ENCODE measurements at places on chromosomes 1 and 21.
A peak's percentile ranks its signal among the peaks of the same experiment; 100 is the strongest.

DNA sequence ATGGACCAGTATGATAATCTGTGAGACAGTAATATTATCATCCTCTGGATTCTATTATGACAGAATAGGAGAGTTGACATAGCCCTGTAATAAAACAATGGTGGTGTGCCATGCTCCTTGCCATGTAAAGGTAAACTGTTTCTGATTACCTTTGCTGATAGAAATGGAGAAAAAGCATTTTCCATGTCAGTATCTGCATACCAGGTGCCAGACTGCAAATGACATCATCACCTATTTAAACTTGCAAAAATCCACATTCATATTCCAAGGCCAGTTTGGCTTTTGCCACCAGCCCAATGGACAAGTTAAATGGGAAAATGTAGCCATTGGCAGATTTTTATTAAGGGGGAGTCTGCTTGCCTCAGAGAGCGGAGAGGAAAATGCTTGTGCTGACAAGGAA is 23.9 kb upstream of the ABCD3 start:
- no peaks in the 10 kb centered on the region for H3K27me3 ChIP-seq
- no peak overlapping the region for H3K27ac ChIP-seq
- no peak overlapping the region for H3K4me3 ChIP-seq
- H3K36me3 ChIP-seq: no peaks in the 10 kb centered on the region
- DNase-seq: no peak
- H3K4me1 ChIP-seq: peaks cover 18% of the 10 kb centered on the region

- no peak for DNase-seq
- H3K4me3 ChIP-seq: peak overlapping the region; percentile 89
- H3K4me1 ChIP-seq: peaks cover 7% of the 10 kb centered on the region
- peak overlapping the region; percentile 82 for H3K27ac ChIP-seq
- H3K27me3 ChIP-seq: peaks cover 21% of the 10 kb centered on the region
Measured at GRCh38 chr1:15152318-15153183, 996 bp upstream of the TMEM51 start.

- DNase-seq: no peak
- no peak overlapping the region for H3K4me3 ChIP-seq
- no peaks in the 10 kb centered on the region for H3K4me1 ChIP-seq
- peaks cover 1% of the 10 kb centered on the region for H3K27me3 ChIP-seq
- no peaks in the 10 kb centered on the region for H3K36me3 ChIP-seq
Measured at GRCh38 chr1:209355415-209355814, 228.1 kb upstream of the CAMK1G start.

- peaks cover 22% of the 10 kb centered on the region for H3K27me3 ChIP-seq
- peaks cover 36% of the 10 kb centered on the region for H3K4me1 ChIP-seq
- H3K27ac ChIP-seq: no peak within 1 kb of the TSS
- H3K4me3 ChIP-seq: peak within 1 kb of the TSS; percentile 52
- no peak for DNase-seq
- H3K36me3 ChIP-seq: no peaks in the 10 kb centered on the region
Measured at GRCh38 chr1:24319312-24319863, at the start of gene GRHL3. Gene GRHL3 (plus strand): TSS chr1:24319357. CDS start chr1:24319552, 195 bp downstream.

GRCh38 chr1:185495898-185496297 is 178.9 kb upstream of the IVNS1ABP start:
- no peak overlapping the region for H3K4me3 ChIP-seq
- H3K27me3 ChIP-seq: no peaks in the 10 kb centered on the region
- H3K27ac ChIP-seq: no peak overlapping the region

DNA sequence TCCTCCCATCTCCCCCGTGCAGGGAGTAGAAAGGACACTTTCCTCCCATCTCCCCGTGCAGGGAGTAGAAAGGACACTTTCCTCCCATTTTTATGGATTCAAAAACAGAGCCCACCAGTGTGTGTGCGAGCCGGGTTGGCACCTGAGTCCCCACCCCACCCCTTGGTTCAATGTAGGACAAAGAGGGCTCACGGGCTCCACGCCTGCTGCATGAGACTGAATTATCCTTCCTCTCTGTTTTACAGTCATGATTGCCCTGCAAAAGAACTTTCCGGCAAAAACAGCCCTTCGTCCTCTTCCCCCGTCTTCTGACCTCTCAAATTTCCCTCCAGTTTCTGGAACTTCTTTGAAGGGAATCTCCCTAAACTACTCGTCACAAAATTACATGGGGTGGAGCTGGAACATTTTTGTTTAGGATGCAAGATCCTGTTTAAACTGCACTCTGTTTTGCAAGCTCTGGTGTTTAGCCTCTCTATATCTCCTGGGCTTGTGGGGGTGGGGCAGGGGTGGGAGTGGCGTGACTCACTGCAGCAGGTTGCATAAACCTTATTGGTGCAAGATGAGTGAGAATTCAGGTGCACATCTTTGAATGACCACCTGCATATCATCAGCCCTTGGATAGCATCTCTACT is 99.8 kb downstream of the PSMG1 start:
- peaks cover 6% of the 10 kb centered on the region for H3K27me3 ChIP-seq
- H3K36me3 ChIP-seq: no peaks in the 10 kb centered on the region
- no peak for DNase-seq

DNA sequence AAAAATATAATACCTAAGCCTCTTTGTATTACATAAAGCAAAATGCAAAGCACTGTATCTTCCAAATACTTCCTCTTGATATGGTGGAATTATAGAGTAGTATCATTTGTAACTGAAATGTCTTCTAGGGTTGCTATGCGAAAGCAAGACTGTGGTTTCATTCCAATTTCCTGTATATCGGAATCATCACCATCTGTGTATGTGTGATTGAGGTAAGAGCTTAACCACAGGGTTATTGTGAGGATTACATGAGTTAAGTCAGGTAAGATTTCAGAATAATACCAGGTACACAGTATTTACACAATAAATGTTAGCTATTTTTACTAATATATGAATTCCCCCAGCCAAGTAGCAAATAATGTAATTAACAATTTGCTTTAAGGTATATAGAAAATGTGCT is 24.7 kb downstream of the CD53 start:
- no peaks in the 10 kb centered on the region for H3K4me1 ChIP-seq
- H3K27me3 ChIP-seq: peaks cover 1% of the 10 kb centered on the region
- DNase-seq: no peak
- no peak overlapping the region for H3K27ac ChIP-seq
- no peak overlapping the region for H3K4me3 ChIP-seq

DNA sequence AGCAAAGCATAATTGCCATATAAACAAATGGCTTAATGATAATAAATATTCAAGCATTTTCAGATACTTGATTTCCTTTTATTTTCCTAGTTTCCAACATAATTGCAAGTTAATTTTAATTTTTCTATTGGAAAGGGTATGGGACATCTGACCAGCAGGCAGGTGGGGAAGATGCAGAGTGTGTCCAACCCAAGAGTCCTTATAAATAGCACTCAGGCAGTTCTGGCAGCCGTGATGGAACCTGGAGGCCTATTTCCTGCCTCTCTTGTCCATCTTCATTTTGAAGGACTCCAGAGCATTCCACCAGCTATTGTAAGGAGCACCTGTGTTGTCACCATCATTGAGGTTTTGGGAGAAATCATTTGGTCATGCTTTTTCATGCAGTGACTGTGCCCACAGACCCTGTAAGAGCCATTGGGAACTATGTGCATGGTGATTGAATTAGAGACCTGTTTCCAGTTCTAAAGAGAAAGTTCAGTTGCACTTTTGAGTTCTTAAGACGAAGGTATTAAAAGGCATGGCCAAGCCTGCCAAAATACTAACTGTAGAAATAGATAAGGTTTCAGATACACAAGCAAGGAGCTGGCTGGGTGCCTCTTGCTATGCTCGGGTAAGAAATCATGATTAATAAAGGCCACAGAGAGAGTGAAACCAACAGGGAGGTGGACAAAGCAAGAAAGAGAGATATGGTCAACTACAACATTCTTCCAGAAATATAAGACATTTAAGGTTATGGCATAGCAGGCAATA is 92.3 kb downstream of the SPATA46 start:
- H3K4me3 ChIP-seq: no peak overlapping the region
- peaks cover 12% of the 10 kb centered on the region for H3K4me1 ChIP-seq
- H3K27me3 ChIP-seq: no peaks in the 10 kb centered on the region

GRCh38 chr1:164746632-164747031 is 187.6 kb downstream of the PBX1 start:
- no peak overlapping the region for H3K4me3 ChIP-seq
- H3K36me3 ChIP-seq: no peaks in the 10 kb centered on the region
- H3K4me1 ChIP-seq: peaks cover 20% of the 10 kb centered on the region
- no peaks in the 10 kb centered on the region for H3K27me3 ChIP-seq

DNA sequence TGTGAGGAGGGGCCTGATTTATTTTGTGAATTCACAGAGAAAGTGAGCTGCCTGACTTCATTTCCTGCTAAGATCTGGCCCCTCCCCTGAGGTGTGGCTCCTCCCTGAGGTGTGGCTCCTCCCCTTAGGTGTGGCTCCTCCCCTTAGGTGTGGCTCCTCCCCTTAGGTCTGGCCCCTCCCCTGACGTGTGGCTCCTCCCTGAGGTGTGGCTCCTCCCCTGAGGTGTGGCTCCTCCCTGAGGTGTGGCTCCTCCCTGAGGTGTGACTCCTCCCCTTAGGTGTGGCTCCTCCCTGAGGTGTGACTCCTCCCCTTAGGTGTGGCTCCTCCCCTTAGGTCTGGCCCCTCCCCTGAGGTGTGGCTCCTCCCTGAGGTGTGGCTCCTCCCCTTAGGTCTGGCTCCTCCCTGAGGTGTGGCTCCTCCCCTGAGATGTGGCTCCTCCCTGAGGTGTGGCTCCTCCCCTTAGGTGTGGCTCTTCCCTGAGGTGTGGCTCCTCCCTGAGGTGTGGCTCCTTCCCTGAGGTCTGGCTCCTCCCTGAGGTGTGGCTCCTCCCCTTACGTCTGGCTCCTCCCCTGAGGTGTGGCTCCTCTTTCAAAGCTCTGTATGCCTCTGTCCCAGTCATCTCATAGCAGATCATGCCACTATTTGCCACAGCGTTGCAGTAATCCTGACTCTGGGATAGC is 26.9 kb upstream of the LRRC3 start:
- H3K36me3 ChIP-seq: peaks cover 5% of the 10 kb centered on the region
- no peaks in the 10 kb centered on the region for H3K4me1 ChIP-seq
- H3K27me3 ChIP-seq: peaks cover 6% of the 10 kb centered on the region
- H3K4me3 ChIP-seq: no peak overlapping the region
- DNase-seq: peak; percentile 28
- H3K27ac ChIP-seq: no peak overlapping the region

GRCh38 chr1:212683357-212683722 is 16.3 kb downstream of the BATF3 start:
- no peaks in the 10 kb centered on the region for H3K27me3 ChIP-seq
- H3K4me1 ChIP-seq: no peaks in the 10 kb centered on the region
- no peak overlapping the region for H3K27ac ChIP-seq

GRCh38 chr1:184424945-184425344 is 38.1 kb downstream of the C1orf21 start:
- H3K27ac ChIP-seq: no peak overlapping the region
- H3K4me3 ChIP-seq: no peak overlapping the region
- peaks cover 3% of the 10 kb centered on the region for H3K4me1 ChIP-seq
- no peaks in the 10 kb centered on the region for H3K36me3 ChIP-seq

- DNase-seq: no peak
- H3K4me3 ChIP-seq: no peak overlapping the region
Measured at GRCh38 chr1:198776602-198777029, 137.8 kb downstream of the PTPRC start.

DNA sequence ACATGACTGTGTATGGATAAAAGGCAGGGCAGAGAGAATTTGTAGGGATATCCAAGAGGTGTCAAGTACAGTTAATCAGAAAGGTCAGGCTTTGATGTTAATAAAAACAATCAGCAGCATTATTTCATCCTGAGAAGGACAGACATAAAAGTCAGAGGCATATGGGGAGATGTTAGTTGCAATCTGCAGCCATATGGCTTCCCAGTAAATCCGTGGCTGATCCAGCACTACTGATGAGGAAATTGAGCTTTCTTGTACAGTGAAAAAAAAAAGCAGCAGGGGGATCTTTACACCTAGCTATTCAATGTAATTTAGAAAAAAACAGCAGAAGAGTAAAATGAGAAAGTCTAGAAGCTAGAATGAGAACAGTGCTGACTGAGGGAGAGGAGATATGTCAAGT is 2.2 kb upstream of the SPRR1B start:
- no peak overlapping the region for H3K4me3 ChIP-seq
- H3K36me3 ChIP-seq: no peaks in the 10 kb centered on the region
- no peak for DNase-seq

DNA sequence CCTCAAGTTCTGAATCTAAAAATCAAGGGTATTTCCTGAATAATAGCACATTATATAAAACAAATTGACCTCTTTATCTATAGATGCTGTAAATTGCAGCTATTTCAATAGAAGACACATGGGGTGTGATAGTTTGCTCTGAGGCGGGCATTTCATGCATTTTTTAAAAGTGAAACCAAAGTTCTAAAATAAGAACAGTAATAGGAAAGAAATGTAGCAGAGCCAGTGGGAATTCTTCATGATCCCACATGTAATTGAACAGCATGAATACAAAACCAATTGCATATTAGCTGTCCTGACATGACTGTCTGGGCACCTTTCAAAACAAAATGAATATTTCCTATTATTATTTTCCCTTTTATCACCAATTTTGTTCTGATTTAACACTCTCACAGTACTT is 85.0 kb downstream of the RGS21 start:
- peaks cover 18% of the 10 kb centered on the region for H3K4me1 ChIP-seq
- no peak for DNase-seq
- H3K4me3 ChIP-seq: no peak overlapping the region
- H3K27ac ChIP-seq: peak overlapping the region; percentile 22
- no peaks in the 10 kb centered on the region for H3K36me3 ChIP-seq
- peaks cover 1% of the 10 kb centered on the region for H3K27me3 ChIP-seq

- DNase-seq: no peak
- no peaks in the 10 kb centered on the region for H3K36me3 ChIP-seq
- H3K27me3 ChIP-seq: no peaks in the 10 kb centered on the region
- peaks cover 11% of the 10 kb centered on the region for H3K4me1 ChIP-seq
Measured at GRCh38 chr1:26171084-26172072, at the start of gene ZNF593OS. Gene ZNF593OS (minus strand): TSS chr1:26171832. CDS start chr1:26171661, 171 bp downstream.

GRCh38 chr1:231855926-231856325 is 229.3 kb downstream of the DISC1 start:
- H3K27ac ChIP-seq: no peak overlapping the region
- peaks cover 2% of the 10 kb centered on the region for H3K4me1 ChIP-seq
- no peaks in the 10 kb centered on the region for H3K36me3 ChIP-seq
- no peak overlapping the region for H3K4me3 ChIP-seq
- no peak for DNase-seq

- no peaks in the 10 kb centered on the region for H3K36me3 ChIP-seq
- peak overlapping the region; percentile 93 for H3K27ac ChIP-seq
- no peaks in the 10 kb centered on the region for H3K27me3 ChIP-seq
- peak overlapping the region; percentile 0 for H3K4me3 ChIP-seq
Measured at GRCh38 chr1:246705368-246705767, 18.8 kb upstream of the SCCPDH start.

DNA sequence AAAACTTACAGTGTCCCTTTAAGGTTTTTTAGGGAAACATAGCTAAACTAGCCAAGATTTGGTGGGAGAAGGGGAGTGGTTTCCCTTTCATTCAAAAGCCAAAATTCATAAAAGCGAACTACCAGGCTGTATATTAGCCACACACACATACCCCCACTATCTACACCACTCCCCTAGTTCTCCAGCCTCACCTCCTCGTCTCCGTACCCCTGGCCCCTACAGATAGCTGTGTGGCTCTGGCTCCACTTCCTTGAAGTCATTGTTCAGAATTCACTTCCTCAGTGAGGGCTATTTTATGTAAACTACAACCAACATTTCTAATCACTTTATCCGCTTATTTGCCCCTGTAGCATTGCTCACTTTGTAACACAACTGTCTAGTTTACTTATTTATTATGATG is 5.3 kb upstream of the DPH5 start:
- no peak overlapping the region for H3K4me3 ChIP-seq
- H3K27ac ChIP-seq: no peak overlapping the region
- no peak for DNase-seq
- H3K27me3 ChIP-seq: no peaks in the 10 kb centered on the region

Measured in chondrocyte (in vitro differentiated cells).